ENCODE measurements at places on chromosomes 4 and X.

DNA sequence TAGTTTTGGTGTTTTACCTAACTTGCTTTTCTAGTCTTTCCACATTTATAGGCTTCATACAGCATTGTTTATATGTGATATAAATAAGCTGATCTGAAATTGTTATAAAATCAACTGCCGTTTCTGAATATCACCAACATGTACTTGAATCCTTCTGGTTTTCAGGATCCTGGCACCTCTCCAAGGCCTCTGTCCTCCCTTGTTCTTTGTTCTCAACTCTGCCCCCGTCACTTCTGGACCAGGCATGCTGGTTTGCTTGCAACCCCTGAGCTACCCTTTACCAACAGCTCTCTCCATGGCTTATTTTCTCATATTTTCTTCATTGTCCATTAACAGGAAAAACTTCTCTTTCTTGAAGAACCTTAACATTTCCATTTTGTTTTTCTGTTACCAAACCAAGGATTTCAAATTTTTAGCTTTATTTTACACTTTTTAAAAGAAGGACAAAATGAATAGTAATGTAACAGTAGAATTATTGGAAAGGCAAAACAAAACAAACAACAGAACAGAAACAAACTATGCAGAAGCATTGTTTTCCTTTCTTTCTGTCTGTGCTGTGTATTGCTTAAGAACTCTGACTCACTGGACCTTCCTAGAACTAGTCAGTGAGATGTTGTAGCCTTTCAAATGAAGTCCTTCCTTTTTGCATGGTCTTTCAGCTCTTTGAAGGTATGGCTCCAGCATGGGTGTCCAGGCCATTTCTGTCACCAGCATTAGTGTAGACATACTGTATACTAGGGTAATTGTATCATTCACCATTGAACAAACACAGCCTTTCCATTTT lies 44.8 kb downstream of the BANK1 start:
- no peak for DNase-seq

DNA sequence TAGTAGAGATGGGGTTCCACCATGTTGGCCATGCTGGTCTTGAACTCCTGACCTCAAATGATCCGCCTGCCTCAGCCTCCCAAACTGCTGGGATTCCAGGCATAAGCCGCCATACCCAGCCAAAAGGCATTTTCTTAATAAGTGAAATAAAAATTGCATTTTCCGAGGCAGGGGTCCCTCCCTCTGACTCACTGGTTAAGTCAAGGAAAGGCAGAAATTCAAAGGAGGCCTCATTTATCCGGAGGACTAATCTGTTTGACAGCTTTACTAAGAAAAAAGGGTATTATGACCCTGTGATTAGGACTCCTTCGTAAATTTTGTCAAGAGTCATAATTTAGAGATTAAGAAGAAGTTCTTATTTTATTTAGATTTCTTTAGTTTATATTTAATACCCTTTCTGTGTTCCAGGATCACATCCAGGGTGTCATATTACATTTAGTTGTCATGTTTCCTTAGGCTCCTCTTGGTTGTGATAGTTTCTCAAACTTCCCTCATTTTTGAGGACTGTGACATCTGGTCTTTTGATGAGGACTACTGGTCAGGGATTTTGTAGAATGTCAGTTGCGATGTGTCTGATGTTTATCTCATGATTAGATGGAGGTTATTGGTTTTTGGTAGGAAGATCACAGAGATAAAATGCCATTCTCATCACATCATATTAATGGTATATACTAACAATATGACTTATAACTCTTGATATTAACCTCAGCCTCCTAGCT lies 753.7 kb upstream of the AMOT start:
- no peak for DNase-seq

DNA sequence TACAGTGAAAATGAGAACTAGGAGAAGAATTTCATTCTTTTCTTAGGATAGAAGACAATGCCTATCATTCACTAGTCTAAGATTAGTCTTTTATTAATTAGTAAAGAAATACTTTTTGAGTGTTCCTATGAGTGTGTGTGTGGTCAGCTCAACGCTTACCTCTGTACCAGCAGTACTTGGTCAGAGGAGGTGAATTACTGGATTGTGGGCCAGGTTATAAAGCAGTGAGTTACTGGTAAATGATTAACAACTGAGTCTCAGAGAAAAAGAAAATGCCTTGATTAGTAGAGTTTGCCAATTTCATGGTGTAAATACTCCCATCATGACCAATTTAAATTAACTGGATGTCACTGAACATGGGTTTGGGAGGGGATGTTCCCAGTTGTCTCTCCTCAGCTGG lies 444.6 kb downstream of the STIM2 start:
- no peak for DNase-seq

DNA sequence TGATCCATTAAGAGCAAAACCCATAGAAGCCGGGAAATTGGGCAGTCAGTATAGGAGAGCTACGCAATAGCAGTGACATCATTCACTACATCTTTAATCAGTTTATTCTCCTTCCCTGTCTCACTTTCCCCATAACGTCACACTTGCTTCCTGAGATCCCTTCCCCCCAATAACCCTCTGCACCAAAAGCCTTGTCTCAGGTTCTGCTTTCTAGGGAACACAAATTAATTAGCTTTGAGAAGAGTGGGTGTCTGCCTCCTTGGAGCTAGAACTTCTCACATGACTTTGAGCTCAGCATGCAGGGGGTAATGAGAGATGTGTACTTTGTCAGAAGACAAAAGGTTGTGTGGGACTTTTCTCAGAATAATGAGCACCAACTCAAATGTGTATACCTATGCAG lies 128.3 kb upstream of the MAOA start:
- DNase-seq: no peak

DNA sequence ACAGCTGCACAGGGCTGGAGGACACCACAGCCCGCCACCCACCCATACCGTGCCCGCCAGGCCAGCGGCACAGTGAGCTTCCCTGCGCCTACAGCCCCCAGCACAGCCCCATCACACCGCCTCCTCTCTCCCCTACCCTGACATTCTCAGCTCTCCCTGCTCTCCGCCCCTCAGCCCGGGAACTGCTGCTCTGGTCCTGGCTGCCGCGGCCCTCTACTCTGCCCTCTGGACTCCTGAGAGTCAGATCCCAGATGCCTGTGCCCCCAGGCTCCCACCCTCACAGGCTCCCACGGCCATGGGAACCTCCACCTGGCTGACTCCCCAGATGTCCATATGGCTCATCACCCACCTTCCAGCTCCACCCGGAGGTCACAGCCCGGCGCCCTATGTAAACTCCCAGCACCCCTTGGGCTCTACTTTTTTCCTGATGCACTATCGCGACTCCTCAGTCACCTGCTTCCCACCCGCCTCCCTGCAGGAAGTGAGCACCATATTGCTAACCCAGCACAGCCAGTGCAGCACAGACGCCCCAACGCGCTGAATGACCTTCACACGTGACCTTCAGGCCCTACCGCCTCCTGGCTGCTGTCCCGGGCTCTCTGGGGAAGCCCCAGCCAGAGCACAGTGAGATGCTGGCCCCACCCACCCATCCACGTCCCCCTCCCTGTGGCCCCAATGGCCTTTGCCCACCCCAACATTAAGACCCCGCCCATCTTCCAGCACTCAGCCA lies 23.0 kb downstream of the FAM53A start:
- DNase-seq: no peak
